Left ventricle myocardium inferior (tissue), 1 donor: ENCODE measurements at places on chromosomes 1 and 21.
A peak's percentile ranks its signal among the peaks of the same experiment; 100 is the strongest.

- no peaks in the 10 kb centered on the region for H3K27me3 ChIP-seq
- no peak overlapping the region for H3K4me3 ChIP-seq
- peak overlapping the region; percentile 74 for H3K27ac ChIP-seq
- H3K4me1 ChIP-seq, result peaks cover 53% of the 10 kb centered on the region
These were observed 56.2 kb downstream of the ENAH start for GRCh38 chr1:225596736-225597135.

DNA sequence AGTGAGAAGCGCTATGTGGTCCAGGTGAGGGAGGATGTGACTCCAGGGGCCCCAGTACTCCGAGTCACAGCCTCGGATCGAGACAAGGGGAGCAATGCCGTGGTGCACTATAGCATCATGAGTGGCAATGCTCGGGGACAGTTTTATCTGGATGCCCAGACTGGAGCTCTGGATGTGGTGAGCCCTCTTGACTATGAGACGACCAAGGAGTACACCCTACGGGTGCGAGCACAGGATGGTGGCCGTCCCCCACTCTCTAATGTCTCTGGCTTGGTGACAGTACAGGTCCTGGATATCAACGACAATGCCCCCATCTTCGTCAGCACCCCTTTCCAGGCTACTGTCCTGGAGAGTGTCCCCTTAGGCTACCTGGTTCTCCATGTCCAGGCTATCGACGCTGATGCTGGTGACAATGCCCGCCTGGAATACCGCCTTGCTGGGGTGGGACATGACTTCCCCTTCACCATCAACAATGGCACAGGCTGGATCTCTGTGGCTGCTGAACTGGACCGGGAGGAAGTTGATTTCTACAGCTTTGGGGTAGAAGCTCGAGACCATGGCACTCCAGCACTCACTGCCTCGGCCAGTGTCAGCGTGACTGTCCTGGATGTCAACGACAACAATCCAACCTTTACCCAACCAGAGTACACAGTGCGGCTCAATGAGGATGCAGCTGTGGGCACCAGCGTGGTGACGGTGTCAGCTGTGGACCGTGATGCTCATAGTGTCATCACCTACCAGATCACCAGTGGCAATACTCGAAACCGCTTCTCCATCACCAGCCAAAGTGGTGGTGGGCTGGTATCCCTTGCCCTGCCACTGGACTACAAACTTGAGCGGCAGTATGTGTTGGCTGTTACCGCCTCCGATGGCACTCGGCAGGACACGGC lies 2.2 kb downstream of the CELSR2 start:
- H3K4me3 ChIP-seq, result no peak overlapping the region
- H3K27me3 ChIP-seq, result peaks cover 36% of the 10 kb centered on the region
- no peak for DNase-seq
- no peaks in the 10 kb centered on the region for H3K36me3 ChIP-seq
- H3K4me1 ChIP-seq, result peaks cover 38% of the 10 kb centered on the region
- no peak overlapping the region for H3K27ac ChIP-seq

DNA sequence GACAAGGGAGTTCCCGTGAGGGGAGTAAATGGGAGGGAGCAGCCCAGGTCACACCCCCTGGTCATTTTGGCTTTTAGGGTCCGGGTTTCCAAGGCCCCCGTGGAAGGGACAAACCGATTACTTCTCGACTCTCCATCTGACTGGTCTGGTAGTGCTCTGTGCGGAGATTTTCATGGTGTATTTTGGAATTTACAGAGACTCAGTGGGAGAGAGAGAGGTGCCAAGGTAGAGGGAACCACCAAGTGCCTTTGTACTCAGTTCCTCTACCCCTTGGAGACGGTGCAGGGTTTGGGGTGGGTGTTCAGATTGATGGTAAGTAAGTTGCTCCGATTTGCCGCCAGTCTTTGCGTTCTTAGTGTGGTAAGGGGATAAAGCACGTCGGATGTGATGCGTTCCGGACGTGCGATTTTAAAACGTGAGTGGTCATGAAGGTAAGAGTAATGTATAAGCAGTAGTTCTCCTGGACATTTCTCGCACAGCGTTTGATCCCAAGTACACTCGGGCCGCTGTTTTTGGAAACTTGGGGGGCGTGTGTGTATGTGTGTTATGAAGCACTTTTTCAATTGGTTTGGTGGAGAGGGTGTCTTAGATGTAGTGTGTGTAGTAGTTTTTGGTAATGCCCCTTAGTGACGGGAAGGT lies 682 bp downstream of the SUCO start:
- no peaks in the 10 kb centered on the region for H3K36me3 ChIP-seq
- no peaks in the 10 kb centered on the region for H3K27me3 ChIP-seq
- H3K27ac ChIP-seq, result peak overlapping the region; percentile 98
- H3K4me1 ChIP-seq, result peaks cover 66% of the 10 kb centered on the region
- H3K4me3 ChIP-seq, result peak overlapping the region; percentile 95

DNA sequence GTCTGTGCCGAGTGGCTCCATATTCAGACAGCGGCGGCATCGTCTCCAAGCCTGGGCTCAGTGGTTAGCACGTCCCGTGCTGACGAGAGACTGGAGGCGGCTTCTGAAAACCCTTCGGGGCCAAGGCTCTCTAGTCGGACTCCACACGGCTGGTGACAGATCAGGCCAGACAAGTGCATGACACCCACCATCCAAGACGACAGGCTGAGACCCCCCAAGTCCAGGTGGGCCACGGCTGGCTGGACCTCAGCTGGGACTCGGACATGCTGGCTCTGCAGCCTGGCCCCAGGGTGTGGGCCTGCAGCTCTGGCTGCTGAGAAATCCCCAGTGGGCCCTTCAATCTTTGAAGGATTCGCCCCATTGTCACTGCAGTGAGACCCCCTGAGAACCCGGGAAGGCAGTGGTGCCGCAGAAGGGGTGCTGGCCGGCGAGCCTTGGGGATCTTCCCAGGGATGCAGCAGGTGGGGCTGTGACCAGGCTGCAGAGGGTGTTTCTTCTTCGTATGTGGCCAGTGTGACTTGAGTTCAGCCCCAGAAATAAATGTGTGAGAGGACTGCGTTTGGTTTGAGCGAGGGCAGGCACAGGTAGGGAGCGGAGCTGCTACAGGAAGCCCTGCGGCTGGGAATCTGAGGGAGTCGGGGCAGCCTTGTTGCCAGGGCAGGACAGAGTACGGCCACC lies 15.9 kb upstream of the SLC19A1 start:
- no peaks in the 10 kb centered on the region for H3K36me3 ChIP-seq
- peak; percentile 11 for DNase-seq
- peaks cover 14% of the 10 kb centered on the region for H3K4me1 ChIP-seq
- no peak overlapping the region for H3K4me3 ChIP-seq
- H3K27ac ChIP-seq, result no peak overlapping the region

DNA sequence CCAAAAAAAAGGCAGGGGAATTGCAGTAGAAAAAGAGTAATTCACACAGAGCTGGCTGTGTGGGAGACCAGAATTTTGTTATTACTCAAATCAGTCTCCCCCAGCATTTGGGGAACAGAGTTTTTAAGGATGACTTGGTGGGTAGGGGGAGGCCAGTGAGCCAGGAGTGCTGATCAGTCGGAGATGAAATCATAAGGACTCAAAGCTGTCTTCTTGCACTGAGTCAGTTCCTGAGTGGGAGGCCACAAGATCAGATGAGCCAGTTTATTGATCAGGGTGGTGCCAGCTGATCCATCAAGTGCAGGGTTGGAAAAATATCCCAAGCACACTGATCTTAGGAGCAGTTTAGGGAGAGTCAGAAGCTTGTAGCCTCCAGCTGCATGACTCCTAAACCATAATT lies 23.7 kb upstream of the EDARADD start:
- H3K4me1 ChIP-seq, result peaks cover 6% of the 10 kb centered on the region
- no peak overlapping the region for H3K27ac ChIP-seq
- no peak for DNase-seq

GRCh38 chr1:226628612-226629155 lies 80.1 kb downstream of the STUM start:
- H3K4me1 ChIP-seq, result peaks cover 28% of the 10 kb centered on the region
- H3K27me3 ChIP-seq, result no peaks in the 10 kb centered on the region
- DNase-seq, result no peak

DNA sequence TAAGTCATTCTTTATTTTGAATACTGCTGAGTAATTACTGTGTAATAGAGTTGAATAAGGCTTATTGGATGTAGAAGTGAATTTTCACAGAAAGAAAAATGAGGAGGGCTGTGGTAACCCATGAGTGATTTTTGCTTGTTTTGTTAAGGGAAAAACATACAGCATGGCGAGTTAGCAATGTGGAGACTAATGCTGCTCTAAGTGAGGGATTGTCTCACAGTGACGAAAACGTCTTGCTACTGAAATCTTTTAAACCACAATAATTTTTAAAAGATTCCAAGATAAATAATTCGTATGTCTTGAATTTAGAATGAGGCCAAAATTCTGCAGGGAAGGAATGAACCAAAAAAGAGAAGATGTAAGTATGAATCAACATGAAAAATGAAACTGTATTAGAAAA lies 16.2 kb upstream of the PLA2G4A start:
- H3K36me3 ChIP-seq, result no peaks in the 10 kb centered on the region
- H3K27ac ChIP-seq, result no peak overlapping the region
- no peak for DNase-seq
- no peaks in the 10 kb centered on the region for H3K27me3 ChIP-seq
- H3K4me3 ChIP-seq, result no peak overlapping the region
- no peaks in the 10 kb centered on the region for H3K4me1 ChIP-seq
